Cortex of kidney (tissue), 1 donor: ENCODE measurements at places on chromosomes 11 and 22.

DNA sequence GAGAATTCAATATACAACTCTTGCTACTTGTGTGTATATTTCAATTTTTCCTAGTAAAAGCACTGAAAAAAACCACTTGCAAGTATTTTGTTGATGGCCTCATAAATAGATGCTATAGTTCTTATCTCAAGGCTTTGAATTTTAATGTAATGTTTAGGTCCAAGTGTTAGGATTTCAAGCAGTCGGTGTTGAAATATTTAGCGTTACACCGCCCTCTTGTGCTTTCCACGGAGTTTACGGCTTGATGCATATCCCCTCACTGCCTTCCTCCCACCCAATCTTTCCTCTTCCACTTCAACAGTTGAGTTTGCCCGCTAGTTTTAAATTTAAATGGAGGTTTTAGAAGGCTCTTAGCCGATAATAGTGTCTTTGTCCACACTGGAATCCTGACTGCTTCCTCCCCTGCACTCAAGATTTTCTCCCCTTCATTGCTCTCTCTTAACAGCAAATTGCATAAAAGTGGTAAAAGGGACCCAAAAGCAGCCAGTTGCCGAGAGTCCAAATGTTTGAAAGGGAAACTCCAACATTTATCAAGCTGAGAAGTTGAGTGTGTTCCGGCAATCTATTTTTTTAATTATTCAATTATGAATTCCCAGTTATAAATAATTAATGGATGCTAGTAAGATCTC is 25.9 kb upstream of the HTATIP2 start:
- no peak for DNase-seq

GRCh38 chr22:41910050-41911000 is 4.5 kb downstream of the SHISA8 start:
- no peak for DNase-seq

DNA sequence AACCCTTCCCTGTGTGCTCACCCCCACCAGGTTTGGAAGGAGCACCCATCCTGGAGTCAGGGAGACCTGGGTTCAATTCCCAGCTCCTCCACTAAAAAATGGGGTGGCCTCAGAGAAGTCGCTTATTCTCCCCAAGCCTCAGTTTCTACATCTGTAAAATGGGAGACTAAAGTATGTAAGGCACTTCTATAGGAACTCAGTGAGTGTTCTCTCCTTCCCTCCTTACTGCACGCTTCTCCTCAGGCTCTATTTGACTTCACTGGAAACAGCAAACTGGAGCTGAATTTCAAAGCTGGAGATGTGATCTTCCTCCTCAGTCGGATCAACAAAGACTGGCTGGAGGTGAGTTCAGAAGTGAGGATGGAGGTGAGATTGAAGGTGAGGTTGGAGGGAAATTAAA is 11.3 kb downstream of the NCF4 start:
- DNase-seq: no peak

GRCh38 chr22:49885881-49886280 is 32.2 kb downstream of the ZBED4 start:
- no peak for DNase-seq

DNA sequence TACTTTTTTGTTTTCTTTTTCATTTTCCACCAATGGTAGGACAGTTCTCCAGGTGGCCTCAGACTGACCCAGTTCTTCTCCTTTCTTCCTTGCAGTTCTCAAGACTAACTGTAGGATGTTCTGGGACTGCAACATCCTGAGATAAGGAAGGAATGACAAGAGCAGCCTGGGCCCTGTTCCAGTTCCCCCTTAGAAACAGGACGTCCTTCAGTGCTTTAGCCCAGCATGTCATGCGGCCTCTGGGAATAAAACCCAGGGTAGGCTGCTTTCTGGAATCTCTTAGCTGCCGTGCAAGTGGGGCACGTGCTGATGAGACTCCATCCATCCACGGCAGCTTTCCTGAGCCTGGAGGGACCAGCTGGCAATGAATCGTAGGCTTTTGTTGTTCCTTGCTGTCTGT is 24.0 kb upstream of the CADM1 start:
- no peak for DNase-seq

GRCh38 chr11:126680131-126680530 is 320.4 kb downstream of the KIRREL3 start:
- no peak for DNase-seq

- DNase-seq: no peak
Measured at GRCh38 chr11:121578251-121578976, 125.6 kb upstream of the SORL1-AS1 start.

DNA sequence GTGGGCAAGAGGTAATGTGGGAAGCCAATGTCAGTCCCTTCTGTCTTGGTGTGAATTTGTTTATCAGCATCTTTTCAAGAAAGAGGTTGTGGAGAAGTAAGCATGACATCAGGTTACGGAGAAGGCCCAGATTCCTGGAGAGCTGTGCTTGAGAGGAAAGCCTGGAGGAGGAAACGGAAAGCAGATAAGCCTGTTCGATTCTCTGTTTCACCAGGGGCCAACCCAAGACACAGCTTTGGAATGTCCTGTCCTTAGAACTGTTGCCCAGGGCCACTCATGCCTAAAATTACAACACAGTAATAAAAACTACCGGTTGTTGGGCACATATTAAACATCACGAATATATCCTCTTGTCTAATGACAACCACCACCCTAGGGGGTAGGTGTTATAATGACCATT is 148.5 kb downstream of the NAV2 start:
- no peak for DNase-seq

DNA sequence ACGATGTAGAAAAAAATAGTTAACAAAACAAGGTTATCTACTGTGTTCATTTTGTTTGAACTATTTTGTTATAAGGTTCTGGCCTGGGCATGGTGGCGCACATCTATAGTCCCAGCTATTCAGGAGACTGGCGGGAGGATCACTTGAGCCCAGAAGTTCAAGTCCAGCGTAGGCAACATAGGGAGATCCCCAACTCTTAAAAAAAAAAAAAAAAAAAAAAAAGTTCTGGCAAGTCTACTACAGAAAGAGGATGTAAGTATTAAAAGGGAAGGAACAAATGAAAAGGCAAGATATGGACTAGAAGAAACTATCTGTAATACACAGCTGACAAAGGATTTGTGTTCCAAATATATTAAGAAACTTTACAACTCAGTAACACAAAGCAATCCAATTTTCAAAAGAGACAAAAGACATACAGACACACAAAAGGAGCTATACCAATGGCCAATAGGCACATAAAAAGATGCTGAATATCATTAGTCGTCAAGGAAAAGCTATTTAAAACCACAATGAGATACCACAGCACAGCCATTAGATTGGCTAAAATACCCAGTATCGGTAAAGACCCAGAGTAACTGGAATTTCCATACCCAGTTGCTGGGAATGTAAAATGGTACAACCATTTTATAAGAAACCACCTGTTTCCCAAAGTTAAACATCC is 27.4 kb downstream of the RRAS2 start:
- no peak for DNase-seq

DNA sequence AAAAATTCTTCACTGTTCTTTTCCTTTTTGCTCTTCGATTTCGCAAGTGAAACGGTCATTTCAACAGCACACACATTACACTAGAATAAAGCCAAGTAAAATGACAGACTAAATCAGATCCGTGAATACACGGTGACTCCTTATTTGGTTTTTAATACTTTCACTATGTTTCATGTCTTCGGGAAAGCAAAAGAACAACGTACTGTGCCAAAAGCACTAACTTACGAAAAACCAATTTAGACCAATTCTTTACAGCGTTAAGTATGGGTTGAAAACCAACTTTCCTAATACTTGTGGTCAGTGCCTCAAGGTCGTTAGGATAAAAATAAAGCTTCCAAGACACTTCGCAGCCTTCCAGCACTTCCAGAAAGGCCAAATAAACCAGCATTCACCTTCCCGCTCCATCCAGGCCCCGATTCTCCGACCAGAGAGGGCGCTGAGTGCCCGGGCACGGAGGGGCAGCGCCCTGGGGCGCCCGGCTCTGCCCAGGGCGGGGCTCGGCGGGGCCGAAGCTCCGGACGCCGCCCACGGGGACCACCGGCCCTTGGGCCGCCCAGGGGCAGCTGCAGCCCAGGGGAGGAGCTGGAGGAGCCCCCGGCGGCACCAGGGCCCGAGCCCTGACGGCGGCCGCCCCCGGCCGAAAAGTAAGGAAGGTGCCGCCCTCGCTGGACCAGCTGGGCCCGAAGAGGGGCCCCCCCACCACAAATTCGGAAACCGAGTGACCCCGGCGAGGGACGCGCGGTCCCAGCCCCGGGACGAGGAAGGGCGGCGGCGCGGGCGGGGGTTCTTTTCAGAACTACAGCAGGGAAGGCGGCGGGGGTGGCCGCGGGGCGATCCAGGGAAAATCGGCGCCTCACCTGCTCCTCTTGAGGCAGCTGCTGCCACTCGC is 499 bp downstream of the ATL3 start:
- no peak for DNase-seq

- no peak for DNase-seq
Measured at GRCh38 chr22:19930551-19931486, 10.8 kb upstream of the COMT start.

DNA sequence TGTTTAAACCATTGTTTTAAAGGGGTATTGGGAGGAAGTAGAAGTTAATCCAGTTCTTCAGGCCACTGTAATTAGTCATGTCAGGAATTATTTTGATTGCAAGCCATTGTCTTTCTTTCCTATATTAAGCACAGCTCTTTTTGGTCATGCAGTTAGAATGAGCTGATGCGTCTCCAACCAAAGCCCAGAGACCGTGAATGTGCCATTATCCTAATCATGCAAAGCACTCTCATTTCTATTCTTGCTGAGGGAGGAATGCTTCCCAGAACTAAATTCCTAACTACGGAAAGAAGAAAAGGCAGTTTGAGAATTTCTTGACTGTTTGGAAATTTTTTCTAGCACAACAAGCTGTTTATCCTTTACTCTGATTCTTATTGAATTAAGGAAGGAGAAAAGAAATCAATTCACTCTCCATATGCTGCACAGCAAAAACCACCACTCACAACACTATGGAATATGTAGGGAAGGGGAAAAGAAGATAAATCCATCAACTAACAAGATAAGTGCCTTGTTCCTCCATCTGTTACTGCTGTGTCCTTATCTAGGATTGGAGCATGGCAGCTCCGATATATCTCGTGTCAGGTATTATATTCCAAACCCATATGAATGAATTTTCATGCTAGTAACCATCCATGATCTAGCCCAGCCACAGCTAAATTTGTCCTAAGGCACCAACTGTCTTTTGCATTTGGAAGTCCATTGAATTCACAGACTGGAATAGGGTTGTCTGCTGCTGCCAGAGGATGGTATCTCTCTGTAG is 70.8 kb downstream of the NTM start:
- no peak for DNase-seq
